ENCODE measurements at places on chromosomes 13 and 19.

DNA sequence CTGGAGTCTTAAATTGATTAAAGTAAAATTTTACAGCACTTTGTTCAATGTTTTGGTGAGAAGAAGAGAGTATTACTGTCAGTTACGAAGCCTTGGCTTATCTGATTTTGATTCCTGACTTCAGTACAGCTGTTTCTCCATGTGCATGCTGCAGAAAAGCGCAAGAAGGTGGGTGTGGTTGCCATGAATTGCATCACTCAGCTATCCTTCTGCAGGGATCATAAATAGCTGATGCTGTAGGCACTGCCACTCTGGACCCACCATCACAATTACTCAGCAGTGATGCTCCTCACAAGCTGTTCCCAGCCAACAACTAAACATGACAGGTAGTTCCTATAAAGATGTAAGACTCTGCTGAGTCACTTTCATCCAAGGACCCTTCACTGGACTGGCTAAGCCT is 321.2 kb downstream of the IRS2 start:
- no peak for DNase-seq

GRCh38 chr13:78004821-78005220 is 86.2 kb upstream of the EDNRB start:
- no peak for DNase-seq

- no peak for DNase-seq
Observed at GRCh38 chr13:99046851-99047250, 69.0 kb upstream of the DOCK9 start.

- no peak for DNase-seq
Observed at GRCh38 chr19:56091066-56091490, 30.0 kb downstream of the ZNF787 start.

- DNase-seq: no peak
Observed at GRCh38 chr19:49455773-49456172, 2.7 kb downstream of the ALDH16A1 start.
